ENCODE measurements at places on chromosomes 2 and 18. TPM values are rescaled to one million over a fixed set of nuclear protein-coding genes. Genes with fewer than 3 reads are reported as not detected.

GRCh38 chr2:30639836-30640235 is 167.4 kb downstream of the CAPN13 start:
- no peak for DNase-seq

- DNase-seq: no peak
Observed at GRCh38 chr2:28552045-28552823, 56.4 kb downstream of the PLB1 start.

- DNase-seq: no peak
Observed at GRCh38 chr2:139940686-139941085, 1160.5 kb upstream of the NXPH2 start.

- no peak for DNase-seq
Observed at GRCh38 chr2:237533668-237534161, 32.7 kb upstream of the PRLH start.

GRCh38 chr2:21331625-21332370 is 208.0 kb downstream of the TDRD15 start:
- DNase-seq: no peak

- no peak for DNase-seq
Observed at GRCh38 chr2:134261398-134262131, 7.7 kb downstream of the MGAT5 start.

The MYO5B gene
- total RNA-seq: 0.02 TPM

Measured in activated CD8-positive, alpha-beta memory T cell treated with anti-CD3 and anti-CD28 coated beads, Interleukin-2, amount 10 ng/mL, durations not matched to agents 7 days and 5 days (primary cell).